ENCODE measurements at places on chromosomes 2 and 18.

DNA sequence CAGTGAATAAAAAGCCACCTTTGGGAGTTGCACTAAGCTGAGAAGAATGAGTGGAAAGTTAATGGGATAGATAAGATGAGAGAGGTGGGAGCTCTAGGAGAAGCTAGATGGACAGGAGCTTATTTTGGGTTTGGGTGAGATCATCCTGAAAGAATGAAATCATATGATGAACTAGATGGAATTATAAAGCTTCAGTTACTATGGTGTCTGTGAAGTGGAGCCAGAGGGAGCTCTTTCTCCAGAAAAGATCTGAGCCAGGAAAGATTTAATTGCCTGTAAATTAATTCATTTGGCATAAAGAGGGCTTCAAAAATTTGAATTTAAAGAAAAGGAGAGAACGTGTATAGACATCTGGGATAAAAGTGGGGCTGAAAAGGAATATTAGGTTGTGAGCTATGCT is 10.3 kb downstream of the DNAH6 start:
- DNase-seq = no peak

GRCh38 chr2:71336384-71336783 is 4.8 kb downstream of the ZNF638 start:
- DNase-seq = no peak

- no peak for DNase-seq
Measured at GRCh38 chr18:7749510-7749981, 182.4 kb downstream of the PTPRM start.

GRCh38 chr2:148162871-148163270 is 142.0 kb downstream of the MBD5 start:
- no peak for DNase-seq

DNA sequence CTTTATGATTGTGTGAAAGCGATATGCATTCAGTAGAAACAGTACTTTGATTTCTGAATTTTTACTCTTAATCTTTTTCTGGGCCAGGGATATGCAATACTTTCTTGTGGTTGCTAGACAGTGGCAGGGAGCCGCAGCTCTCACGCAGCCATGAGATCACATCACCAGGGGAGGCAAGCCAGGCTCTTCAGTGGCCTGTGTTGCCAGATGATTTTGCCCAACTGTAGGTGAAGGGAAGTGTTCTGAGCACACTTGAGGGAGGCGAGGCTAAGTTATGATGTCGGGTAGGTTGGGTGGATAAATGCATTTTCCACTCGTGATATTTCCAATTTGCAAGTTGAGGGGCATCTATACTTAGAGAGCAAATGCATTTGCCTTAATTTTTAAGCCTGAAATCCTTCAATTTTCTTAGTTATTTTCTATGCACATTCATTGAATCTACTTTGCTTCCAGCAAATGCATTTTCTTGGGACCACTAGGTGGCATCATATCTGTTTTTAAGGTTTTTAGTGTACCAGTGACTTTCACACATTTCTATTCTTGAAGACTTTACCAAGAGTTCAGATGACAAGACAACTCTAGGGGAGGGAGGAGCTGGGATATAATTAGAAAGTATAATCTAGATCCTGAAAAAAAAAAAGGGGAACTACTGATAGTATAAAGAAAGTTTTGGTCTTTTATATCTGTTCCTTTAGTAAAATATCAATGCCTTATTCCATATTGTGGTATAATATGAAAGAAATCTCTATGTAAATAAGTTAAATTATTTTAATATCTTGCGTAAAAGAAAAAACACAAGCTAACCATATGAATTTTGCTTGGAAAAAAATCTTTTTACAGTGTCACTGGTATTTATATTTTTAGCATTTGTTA is 643.3 kb downstream of the SOCS6 start:
- no peak for DNase-seq

- no peak for DNase-seq
Measured at GRCh38 chr18:77857678-77858655, 608.3 kb downstream of the GALR1 start.

DNA sequence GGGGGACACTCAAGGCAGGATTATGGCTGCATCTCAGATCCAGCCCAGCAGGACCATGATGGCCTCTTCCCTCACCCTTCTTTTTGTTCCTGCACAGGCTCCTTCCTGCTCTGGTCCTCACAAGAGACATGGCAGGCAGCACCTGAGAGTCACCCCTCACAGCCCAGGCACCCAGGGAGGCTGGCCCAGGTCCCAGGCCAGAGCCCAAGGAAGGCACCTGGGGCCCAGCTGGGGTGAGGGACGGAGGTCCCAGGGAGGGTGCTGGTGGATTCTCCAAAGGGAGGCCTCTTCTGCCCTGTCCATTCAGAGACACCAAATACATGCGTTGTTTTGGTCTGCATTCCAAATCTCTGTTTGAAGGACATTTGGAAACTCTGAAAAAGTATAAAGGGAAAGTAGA is 285.4 kb upstream of the HS6ST1 start:
- DNase-seq = peak; percentile 38

GRCh38 chr18:36811430-36811829 is 17.4 kb downstream of the TPGS2 start:
- DNase-seq = no peak

DNA sequence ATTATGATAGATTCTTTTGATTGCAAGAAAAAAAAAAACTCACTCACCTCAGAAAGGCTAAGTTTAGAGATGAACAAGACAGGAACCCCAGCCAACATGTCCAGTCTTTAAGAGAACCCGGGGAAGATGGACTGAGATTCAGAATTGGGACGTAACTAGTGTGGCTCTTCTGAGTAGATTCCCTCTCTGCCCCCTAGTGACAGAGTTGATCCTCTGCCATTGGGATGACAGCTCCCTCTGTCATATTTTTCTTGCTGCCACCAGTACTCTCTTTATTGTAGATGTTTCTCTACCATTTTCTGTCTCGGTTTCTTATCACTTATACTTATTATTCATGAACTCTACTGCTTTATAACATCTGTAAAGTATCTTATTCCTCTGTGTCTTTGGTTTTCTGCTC is 77.7 kb downstream of the GULP1 start:
- no peak for DNase-seq

GRCh38 chr2:228261546-228261945 is 80.1 kb upstream of the SPHKAP start:
- no peak for DNase-seq

GRCh38 chr2:150413366-150413765 is 74.1 kb downstream of the RND3 start:
- DNase-seq = no peak

- no peak for DNase-seq
Measured at GRCh38 chr2:236793023-236794011, 223.7 kb downstream of the ACKR3 start.

DNA sequence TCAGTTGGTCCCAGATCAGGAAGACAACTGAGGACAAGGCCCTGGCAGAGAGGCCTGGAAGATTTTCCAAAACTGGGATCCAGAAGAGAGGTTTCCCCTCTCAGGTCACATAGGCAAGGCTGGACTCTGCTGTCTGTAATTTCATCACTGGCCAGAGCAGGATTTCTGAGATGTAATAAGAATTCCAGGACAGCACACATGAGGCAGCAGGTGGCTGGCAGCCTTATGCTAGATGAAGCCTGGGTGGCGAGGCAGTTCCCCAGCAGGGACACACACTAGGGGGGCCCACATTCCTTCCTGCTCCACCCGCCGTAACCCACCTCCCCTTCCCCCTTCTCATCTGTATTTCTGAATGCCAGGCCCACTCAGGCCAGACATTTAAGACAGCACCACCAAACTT is 98.6 kb downstream of the HNRNPLL start:
- DNase-seq = no peak

DNA sequence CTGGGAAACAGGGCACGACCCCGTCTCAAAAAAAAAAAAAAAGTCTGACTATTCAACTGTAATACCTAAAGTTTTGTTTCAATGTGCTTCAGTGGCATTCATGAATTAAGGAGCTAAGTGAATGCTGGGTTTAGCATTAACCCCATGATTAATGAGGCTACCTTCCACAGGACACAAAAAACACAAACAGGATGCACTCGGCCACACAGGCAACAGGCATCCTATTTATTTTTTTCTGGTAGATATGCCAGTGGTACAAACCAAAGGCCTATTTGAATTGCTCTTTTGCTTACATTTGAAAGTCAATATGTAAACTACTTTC is 48.3 kb downstream of the CDH2 start:
- DNase-seq = no peak

- DNase-seq = no peak
Measured at GRCh38 chr2:10235909-10236550, 66.7 kb upstream of the HPCAL1 start.

GRCh38 chr2:202142540-202142939 is 69.5 kb downstream of the KIAA2012 start:
- no peak for DNase-seq

DNA sequence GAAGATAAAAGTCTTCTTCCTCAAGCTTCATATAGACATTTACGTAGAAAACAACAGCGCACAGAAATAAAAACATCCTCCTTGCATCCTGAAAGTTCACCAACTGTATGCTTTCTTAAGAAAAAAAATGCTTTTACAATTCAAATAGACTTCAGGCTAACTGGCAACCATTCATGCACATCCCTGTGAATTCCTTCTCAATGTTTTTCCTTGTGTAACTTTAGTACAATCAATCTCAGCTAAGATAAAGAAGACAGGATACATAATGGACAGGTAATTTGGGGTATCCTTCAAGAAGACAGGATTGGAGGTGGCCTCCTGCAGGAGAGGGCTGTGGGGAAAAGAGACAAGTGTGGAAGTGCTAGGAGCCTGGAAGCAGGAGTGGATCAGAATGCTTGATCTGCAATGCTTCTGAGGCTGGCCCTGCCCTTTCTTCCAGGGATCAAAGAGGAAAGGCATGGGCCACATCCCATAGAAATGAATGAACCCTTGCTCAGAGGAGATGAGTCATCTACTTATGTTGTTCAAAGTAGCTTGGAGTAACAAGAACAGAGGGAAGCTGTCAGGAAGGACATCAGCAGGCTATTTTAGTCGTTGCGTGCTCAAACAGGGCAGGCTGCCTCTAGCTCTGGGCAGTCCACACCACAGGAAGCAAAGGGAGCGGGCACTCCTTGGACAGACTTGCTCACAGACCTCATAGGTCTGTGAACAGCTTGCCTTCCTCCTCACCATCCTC is 126.6 kb downstream of the TMEM131 start:
- DNase-seq = no peak

GRCh38 chr18:48728204-48728833 is 189.5 kb downstream of the CTIF start:
- DNase-seq = no peak

- DNase-seq = no peak
Measured at GRCh38 chr2:178072000-178072382, 586 bp downstream of the PDE11A start.

- no peak for DNase-seq
Measured at GRCh38 chr18:74825460-74825859, 227.8 kb downstream of the ZNF407 start.

DNA sequence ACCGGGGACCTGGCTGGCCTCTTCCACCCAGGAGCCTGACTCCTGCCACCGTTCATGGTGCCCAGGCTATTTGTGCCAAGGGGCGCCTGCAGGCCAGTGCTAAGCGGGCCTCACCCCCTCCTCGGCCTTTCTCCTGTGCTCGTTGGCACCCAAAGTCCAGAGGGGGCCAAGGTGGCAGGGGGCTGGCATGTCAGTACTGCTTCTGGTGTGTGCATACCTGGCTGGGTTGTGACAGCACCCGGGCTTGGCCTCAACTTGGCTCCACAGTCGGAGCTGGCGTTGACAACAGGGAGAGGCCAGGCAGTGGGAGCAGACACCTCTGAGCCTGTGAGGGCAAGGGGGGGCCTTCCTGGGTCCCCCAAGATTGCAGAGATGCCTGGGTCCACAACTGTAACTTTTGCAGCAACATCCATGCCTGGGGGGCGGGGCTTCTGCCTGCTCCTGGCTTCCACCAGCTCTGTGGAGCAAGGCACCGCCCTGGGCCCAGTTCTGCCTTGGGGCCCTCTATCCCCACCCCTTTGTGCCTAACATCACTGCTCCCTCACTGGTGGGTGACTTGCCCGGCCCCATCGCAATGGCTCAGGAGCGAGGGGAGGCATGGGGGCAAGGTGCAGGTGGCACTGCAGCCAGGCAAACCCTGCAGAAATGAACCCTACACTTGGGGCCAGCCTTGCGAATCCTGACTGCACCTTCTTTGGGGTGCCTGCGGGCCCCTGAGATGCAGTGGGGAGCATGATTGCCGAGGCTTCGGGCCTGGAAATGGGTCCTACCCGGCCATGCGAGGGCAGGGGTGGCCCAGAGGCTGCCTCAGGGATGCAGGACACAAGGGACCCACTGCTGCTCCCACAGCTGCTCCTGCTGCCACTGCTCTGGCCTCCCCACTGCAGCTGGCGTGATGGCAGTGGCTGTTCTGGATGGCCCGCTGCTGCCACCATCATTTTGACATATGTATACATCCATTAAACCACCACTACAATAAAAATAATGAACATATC is 35.9 kb downstream of the PTPN4 start:
- no peak for DNase-seq

GRCh38 chr2:16177671-16178180 is 237.4 kb downstream of the MYCN start:
- DNase-seq = no peak

DNA sequence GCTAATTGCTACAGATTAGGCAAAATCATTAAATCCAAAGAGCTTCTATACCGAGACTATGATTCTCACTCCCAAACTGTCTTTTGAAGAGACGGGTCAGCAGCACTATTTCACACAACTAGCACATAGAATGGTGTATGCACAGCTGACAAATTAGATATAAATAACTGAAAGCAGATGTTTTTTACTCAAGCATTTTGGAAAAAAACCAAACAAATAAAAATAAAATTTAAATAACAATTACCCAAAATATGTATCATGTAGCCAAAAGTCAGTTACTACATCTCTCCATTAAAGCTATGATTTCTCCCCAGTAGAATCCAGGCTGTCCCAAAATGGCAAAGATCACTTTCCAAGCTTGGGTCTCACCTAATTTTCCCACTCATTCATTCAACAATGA is 107.9 kb downstream of the TMEM163 start:
- no peak for DNase-seq

DNA sequence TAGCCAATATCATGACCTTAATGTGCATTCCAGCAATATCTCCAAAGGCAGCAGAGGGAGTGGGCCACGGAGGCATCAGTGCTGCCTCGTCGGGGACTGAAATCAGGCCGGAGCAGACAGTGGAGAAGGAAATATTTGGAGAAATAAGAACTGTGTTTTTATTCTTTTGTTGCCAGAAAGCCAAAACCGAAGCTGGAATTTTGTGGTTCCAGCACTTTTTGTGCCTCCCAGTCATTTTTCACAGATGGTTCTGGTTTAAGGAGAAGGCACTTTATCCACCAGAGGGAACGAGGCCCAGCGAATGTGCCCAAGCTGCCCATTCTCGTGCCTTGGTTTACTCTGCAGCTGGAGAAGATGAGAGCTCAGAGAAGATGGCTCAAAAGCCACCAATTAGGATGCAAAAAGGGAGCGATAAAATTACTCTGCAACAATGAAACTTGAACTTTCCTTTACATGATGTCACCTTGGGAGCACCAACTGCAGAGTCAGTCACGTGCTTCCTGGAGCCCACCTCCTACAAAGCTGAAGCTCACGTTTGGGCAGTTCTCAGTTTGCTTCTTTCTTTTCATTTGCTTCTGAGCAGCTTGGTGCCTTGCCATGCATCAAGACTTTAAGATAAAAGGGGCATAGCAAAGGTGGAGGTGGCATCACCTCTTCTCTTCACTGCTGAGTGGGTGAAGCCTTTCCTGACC is 288.7 kb downstream of the LPIN1 start:
- DNase-seq = no peak

Data from naive thymus-derived CD8-positive, alpha-beta T cell (primary cell).